Progenitor cell of endocrine pancreas (in vitro differentiated cells): ENCODE measurements at places on chromosomes 12 and 14. TPM values are rescaled to one million over a fixed set of nuclear protein-coding genes. Genes with fewer than 3 reads are reported as not detected.

DNA sequence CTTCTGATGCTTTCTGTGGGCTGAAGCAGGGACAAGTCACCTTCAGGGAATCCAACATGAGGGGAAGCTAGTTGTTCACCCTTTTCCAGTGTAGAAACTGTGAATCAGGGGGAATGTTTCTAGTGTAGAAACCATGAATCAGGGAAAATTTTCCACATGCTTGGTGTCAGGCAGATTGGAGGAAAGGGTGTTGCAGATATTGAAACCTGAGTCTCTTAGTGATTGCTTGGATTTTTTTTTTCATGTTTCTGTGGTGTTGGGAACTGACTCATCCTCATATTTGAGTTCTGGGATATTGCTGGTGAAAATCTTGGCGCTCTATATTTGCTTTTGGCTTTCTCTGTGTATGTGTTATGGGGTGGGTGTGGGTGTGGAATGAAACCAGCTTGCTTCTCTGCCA lies 144.5 kb upstream of the FBXO33 start:
- no peak for DNase-seq

- no peak for DNase-seq
These were observed 453.8 kb upstream of the TMEM132C start for GRCh38 chr12:127813147-127813546.

DNA sequence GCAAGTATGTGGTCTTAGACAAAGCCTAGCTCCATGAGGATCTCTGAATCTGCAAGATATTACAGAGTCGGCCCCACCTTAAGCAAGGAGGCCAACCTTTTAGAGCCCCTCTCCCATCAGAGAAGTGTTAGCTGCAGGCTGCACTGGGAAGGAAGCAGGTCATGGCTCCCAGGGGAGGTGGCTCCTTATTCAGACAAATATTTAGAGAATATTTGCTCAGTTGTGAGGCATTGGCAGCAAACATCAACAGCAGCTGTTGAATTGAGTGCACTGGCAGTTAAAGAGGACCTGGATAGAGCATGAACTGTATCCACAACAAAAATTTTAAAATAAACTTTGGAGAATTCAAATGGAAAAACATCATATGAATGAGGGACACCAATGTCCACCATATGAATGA lies 44.7 kb downstream of the FSCB start:
- DNase-seq: no peak

GRCh38 chr12:123531091-123531490 lies 2.4 kb downstream of the RILPL1 start:
- DNase-seq: no peak

The MYO1H gene
- 0.51 and 0.77 TPM in 2 replicates for total RNA-seq

GRCh38 chr12:100251917-100252316 lies 15.0 kb downstream of the DEPDC4 start:
- DNase-seq: no peak
